ENCODE measurements at places on chromosomes 3 and 15.

DNA sequence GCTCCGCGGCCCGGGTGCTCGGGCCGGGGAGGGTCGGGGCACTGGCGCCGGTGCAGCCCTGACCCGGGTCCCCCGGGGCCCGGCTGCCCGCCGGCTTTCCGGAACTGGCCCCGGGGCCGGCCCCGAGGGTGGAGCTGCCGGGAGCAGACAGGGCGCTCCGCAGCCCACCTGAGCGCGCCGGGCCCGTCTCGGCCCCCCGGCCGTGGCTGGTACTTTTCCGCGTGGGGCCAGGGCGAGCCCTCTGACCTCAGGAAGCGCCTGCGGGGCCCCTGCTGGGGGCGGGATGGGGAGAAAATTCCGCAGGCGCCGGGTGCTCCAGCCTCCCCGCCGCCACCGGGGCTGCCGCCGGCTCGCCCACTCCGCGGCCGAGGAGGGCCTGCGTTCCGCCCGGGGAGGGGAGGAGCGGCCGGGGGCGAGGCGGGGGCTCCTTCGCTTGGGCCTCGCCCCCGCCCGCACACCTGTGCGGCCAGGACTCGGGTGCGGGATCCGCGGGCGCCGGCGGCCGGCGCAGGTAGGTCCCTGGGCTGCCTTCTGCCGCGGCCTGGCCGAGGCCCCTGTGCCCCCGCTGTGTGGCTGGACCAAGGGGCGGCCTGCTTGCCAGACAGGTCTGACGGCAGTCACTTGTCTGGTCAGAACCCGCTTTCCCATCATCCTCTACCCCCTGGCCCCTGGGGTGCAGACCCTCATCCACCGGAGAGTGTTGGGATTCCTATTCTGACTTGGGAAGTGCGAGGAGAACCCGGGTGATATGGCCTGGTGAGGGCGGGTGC lies 3.5 kb downstream of the FURIN start:
- peak; percentile 29 for DNase-seq

- DNase-seq: peak; percentile 19
Measured at GRCh38 chr15:73927476-73928240, 1.4 kb downstream of the LOXL1 start.

- peak; percentile 22 for DNase-seq
Measured at GRCh38 chr15:62254137-62254934, 89.3 kb upstream of the C2CD4B start.

DNA sequence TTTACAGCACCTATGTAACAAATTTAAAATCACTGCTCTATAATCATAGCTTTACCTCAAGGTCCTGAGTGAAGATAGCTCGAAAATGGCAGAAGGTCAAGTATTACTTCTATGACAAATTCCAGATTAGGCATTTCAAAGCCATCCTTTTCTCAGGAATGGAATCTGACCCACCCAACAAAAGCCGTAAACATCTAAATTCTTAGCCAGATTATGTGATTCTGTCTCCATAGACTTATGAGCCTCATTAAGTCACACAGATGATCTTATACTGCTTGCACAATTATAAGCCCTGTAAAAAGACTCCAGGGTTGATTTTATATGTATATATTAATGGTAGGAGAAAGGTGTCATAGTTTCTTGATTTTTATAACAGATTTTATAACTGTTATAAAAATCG lies 56.9 kb downstream of the CEP152 start:
- no peak for DNase-seq

DNA sequence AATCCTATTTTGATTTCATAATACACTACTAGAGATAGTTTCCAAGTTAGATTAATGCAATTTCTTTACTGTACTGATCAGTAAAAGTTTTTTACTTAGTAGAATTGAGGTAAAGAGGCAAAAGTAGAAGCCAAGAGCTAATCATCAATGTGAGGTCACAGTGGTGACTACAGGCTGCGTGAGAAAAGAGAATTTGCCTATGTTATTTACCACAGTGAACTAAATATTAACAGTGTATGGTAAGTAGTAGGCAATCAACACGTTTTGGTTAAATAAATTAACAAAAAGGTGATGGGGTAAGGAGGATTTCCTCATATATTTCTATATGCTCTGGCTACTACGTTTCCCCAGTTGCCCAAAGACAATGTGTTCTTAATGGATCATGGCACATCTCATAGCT lies 202.2 kb upstream of the CMC1 start:
- no peak for DNase-seq

- peak; percentile 81 for DNase-seq
Measured at GRCh38 chr15:50128266-50128665, 9.2 kb upstream of the ATP8B4 start.

DNA sequence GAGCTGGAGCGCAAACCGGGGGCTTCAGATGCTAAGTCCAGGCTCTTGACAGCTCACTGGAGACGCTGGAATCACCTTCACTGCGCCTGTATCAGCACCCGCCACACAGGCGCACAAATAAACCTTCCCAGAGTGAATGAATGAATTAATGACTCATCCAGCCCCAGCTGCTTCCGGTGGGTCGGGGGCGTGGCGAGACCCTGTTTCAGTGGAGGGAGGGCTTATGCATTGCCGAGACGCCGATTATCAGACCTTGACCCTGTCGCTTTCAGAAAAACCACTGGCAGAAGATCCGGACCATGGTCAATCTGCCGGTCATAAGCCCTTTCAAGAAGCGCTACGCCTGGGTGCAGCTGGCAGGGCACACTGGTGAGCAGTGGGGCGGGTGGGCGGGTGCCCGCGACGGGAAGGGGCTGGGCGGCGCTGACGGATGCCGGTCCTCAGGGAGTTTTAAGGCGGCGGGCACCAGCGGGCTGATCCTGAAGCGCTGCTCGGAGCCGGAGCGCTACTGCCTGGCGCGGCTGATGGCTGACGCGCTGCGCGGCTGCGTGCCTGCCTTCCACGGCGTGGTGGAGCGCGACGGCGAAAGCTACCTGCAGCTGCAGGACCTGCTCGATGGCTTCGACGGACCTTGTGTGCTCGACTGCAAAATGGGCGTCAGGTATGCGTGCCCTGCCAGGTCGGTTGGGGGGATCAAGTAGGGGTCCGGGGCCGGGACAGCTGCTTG lies 7.7 kb downstream of the ITPKA start:
- DNase-seq: no peak

DNA sequence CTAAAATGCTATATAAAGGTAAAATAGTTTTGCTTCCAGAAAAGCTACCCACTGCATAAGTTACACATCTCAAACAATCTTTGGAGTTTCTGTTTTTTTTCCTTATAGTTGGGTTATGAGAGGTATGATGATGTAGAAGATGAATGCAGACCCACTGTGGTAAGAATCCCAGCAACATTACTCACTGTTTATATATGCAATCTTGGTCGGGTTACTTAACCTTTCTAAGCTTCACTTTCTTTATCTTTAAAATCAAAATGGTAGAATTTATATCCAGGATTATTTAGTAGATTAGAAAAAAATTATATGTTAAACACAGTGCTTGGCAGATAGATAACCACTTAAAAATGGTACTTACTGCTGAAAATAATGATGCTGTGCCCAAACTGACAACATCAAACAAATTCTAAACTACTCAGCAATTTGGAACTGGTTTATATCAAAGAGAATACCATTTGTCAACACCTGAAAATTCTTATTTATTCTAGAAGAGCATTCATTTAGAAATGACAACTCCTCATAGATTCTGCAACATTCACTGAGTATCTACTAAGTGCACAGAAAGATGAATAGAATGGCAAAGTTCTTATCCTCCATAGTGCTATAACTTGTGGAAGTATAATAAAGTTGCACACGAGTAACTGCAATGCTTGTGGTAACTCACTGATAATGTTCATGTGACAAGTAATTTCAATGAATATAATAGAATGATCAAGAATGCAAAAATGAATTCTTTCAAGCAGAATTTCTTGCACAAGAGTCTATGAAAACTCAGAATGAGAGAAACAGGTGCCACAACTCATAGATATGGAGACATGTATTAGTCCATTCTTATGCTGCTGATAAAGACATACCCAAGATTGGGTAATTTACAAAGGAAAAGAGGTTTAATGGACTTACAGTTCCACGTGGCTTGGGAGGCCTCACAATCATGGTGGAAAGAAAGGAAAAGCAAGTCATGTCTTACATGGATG lies 129.0 kb upstream of the SLC7A14 start:
- DNase-seq: no peak

- DNase-seq: no peak
Measured at GRCh38 chr3:149115114-149115513, 14.3 kb upstream of the HPS3 start.

DNA sequence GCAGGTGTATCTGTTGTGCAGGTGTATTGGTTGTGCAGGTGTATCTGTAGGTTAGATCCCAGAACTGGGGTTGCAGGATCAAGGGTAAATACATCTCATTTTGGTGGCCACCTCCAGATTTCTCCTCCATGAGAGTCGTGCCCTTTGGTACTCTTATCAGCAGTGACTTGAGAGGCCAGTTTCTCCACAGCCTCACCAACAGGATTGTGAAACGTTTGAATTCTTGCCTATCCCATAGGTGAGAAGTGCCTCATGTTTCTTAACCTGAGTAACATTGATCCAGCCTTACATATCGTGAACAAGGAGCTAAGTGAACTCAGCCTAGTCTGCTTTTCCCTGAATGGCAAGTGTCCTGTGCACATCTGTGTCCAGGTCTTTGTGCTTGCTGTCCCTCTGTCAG lies 55.4 kb downstream of the CMTM8 start:
- DNase-seq: no peak

DNA sequence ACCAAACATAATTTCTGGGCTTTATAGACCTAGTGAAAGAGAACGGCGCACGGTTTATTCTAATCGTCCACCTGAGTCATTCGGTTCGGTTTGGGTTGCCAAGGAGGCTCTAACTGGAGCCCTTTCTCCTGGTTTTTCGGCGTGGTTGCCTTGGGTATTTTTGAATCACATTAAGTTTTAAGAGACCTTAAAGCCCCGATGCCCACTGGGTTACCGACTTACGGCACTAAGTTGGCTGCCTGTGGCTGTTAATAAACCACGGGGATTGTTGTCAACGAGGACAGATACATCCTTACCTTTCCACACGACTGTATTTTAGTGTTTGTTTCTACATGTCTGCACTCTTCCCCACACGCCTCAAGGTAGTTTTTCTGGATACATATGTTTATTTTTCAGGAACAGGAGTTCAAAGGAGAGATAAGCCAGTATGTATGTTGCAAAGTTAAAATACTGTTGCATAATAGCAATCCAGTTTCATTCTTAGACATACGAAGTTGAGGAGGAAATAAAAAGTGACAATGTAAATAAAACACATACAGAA lies 1.2 kb upstream of the ANP32A start:
- DNase-seq: peak; percentile 83

GRCh38 chr3:149816311-149816710 lies 3.3 kb downstream of the RNF13 start:
- peak; percentile 65 for DNase-seq

DNA sequence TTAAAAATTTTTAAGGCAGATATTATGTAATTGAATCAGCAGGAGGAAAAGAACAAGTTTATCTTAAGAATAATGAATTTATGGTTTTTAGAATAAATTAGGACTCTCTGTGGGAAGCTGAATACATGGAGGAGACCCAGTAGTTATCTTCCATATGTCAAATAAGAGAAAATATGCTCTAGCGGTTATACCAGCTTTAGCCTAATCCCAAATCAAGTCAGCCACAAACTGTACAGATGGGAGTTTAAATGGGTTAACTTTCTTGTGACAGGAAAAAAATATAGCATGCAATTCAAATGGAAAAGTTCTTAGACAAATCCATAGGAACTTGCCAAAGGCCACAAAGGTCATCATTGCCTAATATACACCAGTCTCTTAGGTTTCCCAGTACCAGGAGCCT lies 84.3 kb downstream of the TTBK2 start:
- DNase-seq: no peak

- DNase-seq: peak; percentile 66
Measured at GRCh38 chr3:185253645-185254410, at the start of gene EHHADH. TSS of gene EHHADH (minus strand) at chr3:185254049. CDS start at chr3:185254022, 27 bp downstream.

DNA sequence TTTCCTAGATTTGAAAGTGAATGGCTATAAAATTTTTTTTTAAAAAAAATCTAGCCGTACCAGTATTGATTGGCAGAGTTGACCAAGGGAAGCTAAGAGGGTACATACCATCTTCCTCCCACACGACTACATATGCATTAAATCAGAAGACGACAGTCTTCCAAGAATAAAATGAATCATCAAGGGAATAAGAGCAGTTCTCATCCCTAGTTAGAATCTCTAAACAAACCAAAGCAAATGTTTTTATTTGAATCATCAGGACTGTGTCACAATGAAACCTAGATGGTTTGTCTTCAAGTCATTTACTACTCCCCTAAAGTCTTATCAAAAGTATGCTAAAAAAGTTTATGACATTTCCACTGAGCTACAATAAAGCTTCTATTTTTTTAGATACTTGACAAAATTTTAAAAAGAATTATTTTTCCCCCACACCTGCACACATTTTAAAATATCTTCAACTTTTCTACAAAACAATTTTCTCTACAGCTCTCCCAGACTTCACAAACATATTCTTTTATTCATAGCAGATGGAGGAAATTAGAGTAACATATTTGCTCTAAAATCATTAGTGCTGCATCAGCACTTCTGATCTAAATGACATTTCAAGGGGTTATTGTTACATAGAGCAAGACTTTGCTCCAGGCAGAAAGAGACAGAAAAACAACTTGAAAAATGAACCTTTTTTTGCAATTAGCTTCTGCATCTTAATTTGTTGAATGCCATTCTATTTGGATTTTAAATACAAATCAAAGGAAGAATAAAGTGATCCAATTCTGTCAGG lies 547.1 kb downstream of the FHIT start:
- no peak for DNase-seq

GRCh38 chr15:90031231-90031791 lies 30.2 kb downstream of the ZNF710 start:
- DNase-seq: peak; percentile 92

DNA sequence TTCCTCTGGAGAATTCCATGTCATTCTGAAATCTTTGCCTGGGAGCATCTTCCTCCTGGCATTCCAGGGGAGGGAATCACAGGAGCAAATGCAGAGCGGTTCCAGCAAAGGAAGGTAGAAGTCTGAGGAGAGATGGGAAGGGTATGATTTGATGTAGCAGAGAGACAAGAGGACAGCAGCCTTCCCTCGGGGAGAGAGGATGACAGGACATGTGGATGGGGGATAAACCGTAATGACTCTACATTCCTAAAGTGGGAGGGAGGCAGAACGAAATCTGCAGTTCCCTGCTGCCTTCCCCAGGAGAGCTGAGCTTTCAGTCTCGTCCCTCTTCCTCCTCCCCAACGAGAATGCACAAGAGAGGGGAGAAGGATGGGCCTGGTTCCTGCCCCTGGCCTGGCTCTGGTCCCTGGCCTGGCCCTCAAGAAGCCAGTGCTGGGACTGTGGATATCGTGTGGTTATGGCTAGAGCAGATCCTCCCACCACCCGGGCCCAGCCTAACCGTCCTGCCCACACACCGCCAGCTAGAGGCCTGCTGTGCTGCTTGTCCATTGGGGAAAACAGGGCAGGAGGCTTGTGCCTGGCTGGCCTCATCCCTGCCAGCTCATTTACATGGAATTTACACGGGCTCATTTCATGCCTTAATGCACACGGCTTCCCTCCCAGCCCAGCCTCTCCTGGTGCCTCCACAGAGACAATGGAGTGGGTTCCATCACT lies 26.6 kb downstream of the SEMA7A start:
- DNase-seq: no peak

- no peak for DNase-seq
Measured at GRCh38 chr15:74131628-74132413, 1.4 kb downstream of the ISLR2 start.

- DNase-seq: no peak
Measured at GRCh38 chr3:12044860-12045259, 40.7 kb downstream of the SYN2 start.

- no peak for DNase-seq
Measured at GRCh38 chr15:83396101-83396500, 51.0 kb upstream of the SH3GL3 start.

GRCh38 chr15:76393614-76394013 lies 57.0 kb downstream of the ISL2 start:
- DNase-seq: no peak
